Occipital lobe (tissue), 3 donors: ENCODE measurements at places on chromosomes 3 and 15. TPM values are rescaled to one million over a fixed set of nuclear protein-coding genes. Genes with fewer than 3 reads are reported as not detected.

The CACNA2D3 gene
- 11.2 TPM for total RNA-seq

The EHHADH gene
- 1.4 TPM for total RNA-seq

The IL12A gene
- 0.47 TPM for total RNA-seq

The LRRC58 gene
- total RNA-seq: 32.6 TPM

The RGMA gene
- 8.1 TPM for total RNA-seq

The KNG1 gene
- total RNA-seq: not detected

The CAND2 gene
- total RNA-seq: 14.5 TPM

The SV2B gene
- total RNA-seq: 33.5 TPM

The NSMCE3 gene
- total RNA-seq: 12.8 TPM

The SLC25A26 gene
- 39.0 TPM for total RNA-seq

The ROPN1 gene
- 0.16 TPM for total RNA-seq

The C3orf22 gene
- not detected for total RNA-seq

The PTPN23 gene
- total RNA-seq: 17.5 TPM

The MANF gene
- 22.3 TPM for total RNA-seq

The ZDHHC3 gene
- total RNA-seq: 41.8 TPM

The PIF1 gene
- 0.47 TPM for total RNA-seq

The GATA2 gene
- 0.31 TPM for total RNA-seq

The GRAMD1C gene
- 5.0 TPM for total RNA-seq

The CADPS gene
- 206 TPM for total RNA-seq

The RETNLB gene
- not detected for total RNA-seq
